Stimulated activated CD8-positive, alpha-beta memory T cell treated with anti-CD3 and anti-CD28 coated beads, Interleukin-15, amount 100 ng/mL, for 24 hours (primary cell): ENCODE measurements at places on chromosomes 4 and X.

DNA sequence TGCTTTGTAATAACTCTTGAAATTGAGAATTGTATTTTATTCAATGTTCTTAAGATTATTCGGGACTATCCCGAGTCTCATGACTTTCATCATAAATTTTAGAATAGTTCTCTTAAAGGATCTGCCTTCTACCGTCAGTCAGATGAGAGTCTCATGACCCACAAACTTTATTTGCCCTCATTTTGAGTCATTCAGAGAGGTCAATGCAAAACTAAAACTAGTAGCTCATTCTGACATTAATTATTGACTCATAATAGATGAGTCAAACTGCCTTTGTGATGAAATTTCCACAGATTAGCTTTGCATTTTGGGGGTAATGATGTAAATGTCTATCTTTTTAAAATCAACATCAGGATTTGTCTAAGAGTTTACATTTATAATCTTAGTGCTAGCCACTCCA lies 1527.3 kb downstream of the TECRL start:
- DNase-seq: no peak

DNA sequence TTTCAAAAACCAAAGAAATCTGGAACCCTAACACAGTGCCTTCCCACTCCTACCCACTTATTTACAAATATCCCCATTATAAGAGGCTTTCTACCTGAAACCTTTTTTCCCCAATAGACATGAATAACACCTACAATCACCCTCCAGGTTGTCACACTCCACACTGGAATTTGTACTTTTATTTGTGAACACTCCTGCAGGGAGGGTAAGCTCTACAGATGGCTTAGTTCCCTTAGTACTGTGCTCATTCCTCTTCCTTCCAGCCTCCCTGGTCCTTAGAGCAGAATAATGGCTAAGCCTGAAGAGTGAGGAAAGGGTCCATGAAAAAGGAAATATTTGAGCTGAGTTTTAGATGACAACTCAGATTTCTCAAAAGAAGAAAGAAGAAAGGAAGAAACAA lies 22.2 kb upstream of the SULT1E1 start:
- DNase-seq: no peak

GRCh38 chr4:20679951-20680350 lies 20.3 kb upstream of the PACRGL start:
- no peak for DNase-seq

GRCh38 chr4:1713003-1713851 lies 1.1 kb upstream of the SLBP start:
- no peak for DNase-seq

GRCh38 chrX:30831082-30831481 lies 58.0 kb downstream of the TAB3 start:
- DNase-seq: no peak

DNA sequence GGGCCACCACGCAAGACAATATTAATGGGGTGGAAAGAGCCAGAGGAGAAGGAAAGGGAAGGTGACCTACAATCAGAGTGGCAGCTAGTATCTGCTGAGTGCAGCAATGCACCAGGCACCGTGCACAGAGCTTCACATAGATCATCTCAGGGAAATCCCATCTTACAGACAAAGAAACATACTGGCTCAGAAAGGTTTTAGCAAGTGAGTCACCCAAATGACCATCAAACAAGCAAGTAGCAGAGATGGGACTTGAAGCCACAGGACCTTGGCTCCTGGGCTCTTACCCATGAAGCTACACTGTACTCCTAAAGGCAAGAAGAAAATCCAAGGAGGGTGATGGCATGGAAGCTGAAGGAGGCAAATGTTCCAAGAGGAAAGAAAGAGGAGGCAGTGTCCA lies 6.8 kb downstream of the ANXA5 start:
- DNase-seq: no peak

GRCh38 chr4:40530961-40531635 lies 98.6 kb downstream of the RBM47 start:
- DNase-seq: no peak

DNA sequence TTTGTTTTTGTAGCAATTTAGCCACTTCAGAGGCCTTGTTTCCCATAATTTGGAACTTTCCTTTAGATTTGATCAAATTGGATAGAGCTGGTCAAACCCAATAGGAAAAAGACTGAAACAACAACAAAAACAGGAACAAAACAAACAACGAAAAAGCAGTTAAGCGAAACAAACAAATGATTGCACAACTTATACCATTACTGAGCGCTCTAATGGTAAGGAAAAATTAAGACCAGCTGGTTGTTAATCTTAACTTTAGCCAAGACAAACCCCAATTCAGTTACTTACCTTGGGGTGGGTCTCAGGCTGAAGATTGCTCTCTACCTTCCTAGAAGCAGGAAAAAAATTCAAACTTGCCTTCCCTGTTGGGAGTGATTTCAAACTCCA lies 38.3 kb downstream of the SPCS3 start:
- DNase-seq: no peak

DNA sequence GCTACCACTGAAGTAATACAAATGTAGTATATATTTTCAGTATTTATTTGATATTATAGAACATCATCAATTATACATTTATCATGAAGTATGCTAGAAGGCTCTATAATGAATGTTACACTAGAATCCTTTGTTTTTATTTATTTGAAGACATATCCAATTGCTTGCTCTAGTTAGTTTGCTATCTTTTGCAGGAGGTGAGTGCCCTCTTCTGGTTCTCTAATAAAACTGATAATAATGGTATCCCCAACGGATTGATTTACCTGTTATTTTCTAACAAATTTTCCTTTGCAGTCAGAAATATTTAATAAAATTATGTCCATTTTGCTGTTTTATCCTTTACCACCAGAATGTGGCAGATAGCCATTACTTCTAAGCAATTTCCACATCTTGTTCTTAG lies 274.3 kb upstream of the TACR3 start:
- no peak for DNase-seq

DNA sequence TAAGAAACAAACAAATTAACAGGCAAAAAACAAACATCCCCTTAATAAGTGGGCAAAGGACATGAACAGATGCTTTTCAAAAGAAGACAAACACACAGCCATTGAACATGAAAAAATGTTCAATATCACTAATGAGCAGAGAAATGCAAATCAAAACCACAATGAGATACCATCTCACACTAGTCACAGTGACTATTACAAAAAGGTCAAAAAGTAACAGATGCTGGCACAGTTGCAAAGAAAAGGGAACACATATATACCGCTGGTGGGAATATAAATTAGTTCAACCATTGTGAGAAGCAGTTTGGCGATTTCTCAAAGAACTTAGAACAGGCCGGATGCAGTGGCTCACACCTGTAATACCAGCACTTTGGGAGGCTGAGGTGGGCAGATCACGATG lies 146.1 kb upstream of the NEIL3 start:
- no peak for DNase-seq

- DNase-seq: no peak
Measured at GRCh38 chrX:56310581-56310980, 78.4 kb downstream of the KLF8 start.

DNA sequence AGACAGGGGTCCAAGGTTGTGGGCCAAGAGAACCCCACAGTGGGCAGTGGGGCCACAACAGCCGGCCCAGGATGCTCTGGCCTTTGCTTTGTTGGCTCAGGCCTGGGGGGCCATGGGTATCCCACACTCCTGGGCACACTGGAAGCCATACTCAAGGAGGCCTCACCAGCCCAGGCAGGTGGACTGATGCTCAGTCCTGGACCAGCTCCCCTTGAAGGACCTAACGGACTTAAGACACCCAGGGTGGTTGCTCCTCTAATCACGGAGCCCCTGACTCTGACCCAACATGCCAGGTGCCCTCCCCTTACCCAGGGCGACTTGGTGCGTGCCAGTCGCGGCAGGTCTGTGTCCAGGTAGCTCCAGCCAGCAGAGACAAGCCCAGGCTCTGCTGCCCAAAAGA lies 50.8 kb downstream of the ZFYVE28 start:
- no peak for DNase-seq

DNA sequence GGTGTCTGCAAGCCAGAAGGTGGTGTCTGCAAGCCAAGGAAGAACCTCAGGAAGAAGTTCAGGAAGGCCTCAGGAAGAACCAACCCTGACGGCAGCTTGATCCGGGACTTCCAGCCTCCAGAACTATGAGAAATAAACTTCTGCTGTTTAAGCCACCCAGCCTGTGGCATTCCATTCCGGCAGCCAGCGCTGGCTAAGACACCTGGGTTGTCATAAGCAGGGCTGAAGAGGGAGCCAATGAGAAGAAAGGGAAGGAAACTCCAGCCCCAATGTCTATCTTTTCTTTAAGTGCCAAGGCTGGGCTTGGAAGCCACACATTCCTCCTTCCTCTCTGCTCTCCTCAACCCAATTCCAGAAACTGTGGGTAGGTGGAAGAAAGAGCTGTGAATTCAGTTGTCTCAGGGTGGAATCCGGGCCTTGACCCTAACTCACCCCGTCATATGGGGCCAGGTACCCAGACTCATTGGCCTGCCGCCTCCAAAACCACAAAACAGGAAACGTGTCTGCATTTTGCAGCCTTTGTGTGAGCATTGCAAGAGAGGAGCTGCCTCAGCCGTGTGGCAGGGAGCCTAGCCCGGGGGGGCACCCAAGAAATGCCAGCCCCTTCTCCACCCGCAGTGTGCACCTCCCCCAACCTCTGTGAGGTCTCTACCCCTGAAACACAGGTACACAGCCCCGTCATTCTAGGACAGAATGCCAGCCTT lies 26.8 kb downstream of the CRMP1 start:
- DNase-seq: no peak

DNA sequence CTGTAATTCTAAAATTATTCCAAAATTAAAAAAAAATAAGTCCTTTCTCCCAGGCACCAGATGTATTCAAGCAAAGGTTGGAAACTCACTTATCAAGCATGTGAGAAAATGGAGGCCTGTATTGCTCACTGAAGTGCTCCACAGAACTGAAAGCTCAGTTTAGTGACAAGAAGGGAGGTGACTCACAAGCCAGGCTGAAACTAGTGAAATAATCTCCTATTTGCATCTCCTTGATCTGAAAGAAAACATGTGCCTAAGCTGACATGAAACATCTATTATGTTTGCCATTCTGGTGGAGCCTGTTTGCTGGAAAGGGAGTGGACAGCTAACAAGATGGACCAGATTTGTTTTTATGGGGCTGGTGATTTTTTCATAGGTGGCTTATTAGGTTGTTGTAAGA lies 54.0 kb upstream of the AMELX start:
- DNase-seq: no peak

GRCh38 chrX:55007656-55008055 lies 7.5 kb downstream of the APEX2 start:
- DNase-seq: no peak

DNA sequence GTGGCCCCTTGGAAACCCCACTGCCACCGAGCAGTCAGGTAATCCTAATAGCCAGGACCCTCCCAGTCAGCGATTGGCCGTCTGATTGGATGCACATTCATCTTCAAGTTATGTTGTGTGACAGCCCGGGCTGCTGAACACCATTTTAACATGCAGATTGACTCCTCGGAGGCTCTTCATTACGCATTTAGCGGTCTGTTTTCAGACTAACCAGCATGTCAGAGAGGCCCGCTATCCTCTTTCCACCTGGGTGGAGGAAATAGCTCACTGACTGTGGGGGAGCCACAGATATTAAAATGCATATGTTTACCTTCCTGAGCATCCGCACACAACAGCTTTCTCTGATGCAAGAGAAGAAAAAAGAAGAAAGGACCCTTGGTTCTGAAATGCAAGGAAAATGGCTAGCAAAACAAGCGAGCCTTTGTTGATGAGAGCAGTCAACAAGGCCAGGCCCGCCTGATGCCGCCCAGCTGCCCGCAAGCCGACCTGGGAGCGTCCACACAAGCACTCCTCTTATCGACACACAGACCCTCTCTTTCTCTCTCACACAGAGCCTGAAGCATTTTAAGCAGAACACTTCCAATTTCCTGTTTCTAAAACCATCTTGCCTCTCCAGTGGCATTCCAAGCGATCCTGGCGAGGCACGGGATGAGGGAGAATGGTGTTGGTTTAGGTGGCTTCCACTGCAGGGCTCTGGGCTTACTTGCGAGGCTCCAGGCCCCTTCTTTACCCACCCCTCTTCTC lies 118.3 kb downstream of the MGST2 start:
- DNase-seq: no peak

DNA sequence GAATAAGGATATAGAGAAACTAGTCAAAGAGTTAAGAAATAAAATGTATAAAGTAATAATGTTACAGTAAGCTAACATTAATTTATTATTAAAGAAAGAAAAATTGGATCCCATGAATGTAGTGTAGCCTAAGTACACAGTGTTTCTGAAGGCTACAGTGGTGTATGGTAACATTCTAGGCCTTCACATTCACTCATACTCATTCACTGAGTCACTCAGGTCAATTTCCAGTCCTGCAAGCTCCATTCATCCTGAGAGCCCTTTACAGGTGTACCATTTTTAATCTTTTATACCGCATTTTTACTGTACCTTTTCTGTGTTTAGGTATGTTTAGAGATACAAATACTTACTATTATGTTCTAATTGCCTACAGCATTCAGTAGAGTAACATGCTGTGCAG lies 120.6 kb upstream of the AGA start:
- DNase-seq: no peak

- DNase-seq: no peak
Measured at GRCh38 chr4:18608908-18609533, 587.5 kb upstream of the LCORL start.

GRCh38 chr4:74379912-74380311 lies 15.0 kb downstream of the EREG start:
- no peak for DNase-seq

GRCh38 chr4:166091912-166092510 lies 219.0 kb downstream of the TLL1 start:
- DNase-seq: no peak

- no peak for DNase-seq
Measured at GRCh38 chr4:186604124-186604807, 48.9 kb upstream of the MTNR1A start.

GRCh38 chrX:3244955-3245354 lies 101.5 kb downstream of the MXRA5 start:
- DNase-seq: no peak

GRCh38 chr4:21979196-21979595 lies 30.6 kb upstream of the KCNIP4 start:
- DNase-seq: no peak

GRCh38 chrX:40578039-40578695 lies 2.6 kb upstream of the ATP6AP2 start:
- DNase-seq: no peak

DNA sequence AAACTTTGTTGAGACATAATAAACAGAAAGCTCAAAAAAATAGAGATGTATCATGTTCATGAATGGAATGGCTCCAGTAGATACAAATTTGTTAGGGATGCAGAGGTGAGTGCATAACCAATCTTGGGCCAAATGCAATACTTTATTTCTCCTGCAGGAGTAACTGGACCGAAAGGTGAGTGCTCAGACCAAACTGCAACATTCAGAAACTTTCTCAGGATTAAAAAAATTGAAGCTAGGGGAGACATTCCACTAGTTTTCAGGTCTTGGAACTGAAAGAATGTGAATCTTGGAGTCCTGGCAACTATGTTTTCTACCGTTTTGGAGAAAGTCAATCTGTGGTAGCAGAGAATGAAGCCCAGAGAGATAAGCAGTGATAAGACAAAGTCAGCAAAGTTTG lies 21.2 kb upstream of the LCORL start:
- no peak for DNase-seq

GRCh38 chr4:75514949-75515612 lies 808 bp downstream of the THAP6 start:
- no peak for DNase-seq

GRCh38 chrX:9291629-9292028 lies 173.2 kb upstream of the TBL1X start:
- DNase-seq: no peak
